ENCODE measurements at places on chromosomes 13 and 19. TPM values are rescaled to one million over a fixed set of nuclear protein-coding genes. Genes with fewer than 3 reads are reported as not detected.

The PRTN3 gene
- not detected for total RNA-seq

The STOML3 gene
- not detected for total RNA-seq

The IGFL3 gene
- not detected for total RNA-seq

The TLE6 gene
- total RNA-seq = 0.83 TPM

The OR7A5 gene
- total RNA-seq = not detected

The ZNF559 gene
- 5.0 TPM for total RNA-seq

The CEACAM7 gene
- not detected for total RNA-seq

The RAB11B gene
- total RNA-seq = 75.1 TPM

The SLC25A23 gene
- 18.6 TPM for total RNA-seq

The ZNF667 gene
- 0.05 TPM for total RNA-seq

The TMEM150B gene
- 0.71 TPM for total RNA-seq

The PINLYP gene
- 4.9 TPM for total RNA-seq

The ETV2 gene
- total RNA-seq = 0.98 TPM
